ENCODE measurements at places on chromosomes 11 and 22.

DNA sequence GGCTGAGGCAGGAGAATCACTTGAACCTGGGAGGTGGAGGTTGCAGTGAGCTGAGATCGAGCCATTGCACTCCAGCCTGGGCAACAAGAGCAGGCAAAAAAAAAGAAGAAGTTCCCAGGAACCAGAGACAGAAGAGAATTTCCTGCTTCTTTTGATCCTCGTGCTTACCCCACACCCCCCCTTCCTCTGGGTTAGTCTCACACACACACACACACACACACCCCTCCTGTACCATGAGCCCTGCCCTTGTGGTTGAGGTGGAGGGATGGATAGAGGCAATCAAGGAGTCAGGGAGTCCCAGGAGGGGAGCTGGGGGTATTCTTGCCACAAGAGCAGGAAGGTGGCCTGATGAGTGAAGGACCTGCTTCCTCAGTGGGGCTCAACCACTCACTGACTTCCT, 4.1 kb upstream of the UBE2L6 start:
- DNase-seq: no peak

- DNase-seq: no peak
Observed at GRCh38 chr11:44568658-44569473, 3.4 kb downstream of the CD82 start.

DNA sequence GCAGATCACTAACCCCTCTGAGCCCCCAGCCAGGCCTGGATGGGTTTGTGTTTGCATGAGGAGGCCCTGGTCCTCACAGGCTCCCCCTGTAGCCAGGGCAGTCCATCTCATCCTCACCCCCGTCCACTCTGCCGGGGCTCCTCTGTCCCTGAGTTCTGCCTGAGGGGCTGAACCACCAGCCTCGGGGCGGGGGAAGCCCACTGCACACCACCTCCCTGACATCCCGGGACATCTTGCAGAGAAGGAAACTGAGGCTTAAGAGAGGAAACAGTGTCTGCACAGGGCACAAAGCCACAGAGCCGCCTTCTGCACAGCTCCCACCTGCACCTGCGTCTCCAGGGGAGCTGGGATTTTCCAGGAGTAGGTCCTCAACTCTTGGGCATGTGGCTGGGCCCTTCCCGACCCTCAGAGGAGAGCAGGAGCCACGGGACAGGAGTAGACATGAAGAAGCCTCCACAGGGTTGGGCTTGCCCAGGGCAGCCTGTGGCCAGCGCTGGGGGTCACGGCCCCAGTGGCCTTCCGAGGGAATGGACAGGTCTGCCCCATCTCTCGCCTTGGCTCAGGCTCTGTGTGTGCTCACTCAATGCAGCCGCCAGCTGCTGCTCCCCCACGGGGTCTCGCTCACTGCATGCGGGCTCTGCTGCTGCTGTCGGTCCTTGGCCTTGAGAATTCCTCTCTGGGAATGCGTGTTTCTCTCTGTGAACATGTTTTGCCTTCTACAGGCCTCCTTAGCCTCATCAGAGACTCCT, 45.4 kb upstream of the CCDC188 start:
- DNase-seq: no peak

GRCh38 chr11:119371778-119372182, 9.7 kb downstream of the USP2 start:
- peak; percentile 64 for DNase-seq

GRCh38 chr11:1310318-1310687, 871 bp upstream of the TOLLIP start:
- no peak for DNase-seq

- DNase-seq: no peak
Observed at GRCh38 chr11:4508886-4509285, 26.4 kb downstream of the OR52K1 start.

DNA sequence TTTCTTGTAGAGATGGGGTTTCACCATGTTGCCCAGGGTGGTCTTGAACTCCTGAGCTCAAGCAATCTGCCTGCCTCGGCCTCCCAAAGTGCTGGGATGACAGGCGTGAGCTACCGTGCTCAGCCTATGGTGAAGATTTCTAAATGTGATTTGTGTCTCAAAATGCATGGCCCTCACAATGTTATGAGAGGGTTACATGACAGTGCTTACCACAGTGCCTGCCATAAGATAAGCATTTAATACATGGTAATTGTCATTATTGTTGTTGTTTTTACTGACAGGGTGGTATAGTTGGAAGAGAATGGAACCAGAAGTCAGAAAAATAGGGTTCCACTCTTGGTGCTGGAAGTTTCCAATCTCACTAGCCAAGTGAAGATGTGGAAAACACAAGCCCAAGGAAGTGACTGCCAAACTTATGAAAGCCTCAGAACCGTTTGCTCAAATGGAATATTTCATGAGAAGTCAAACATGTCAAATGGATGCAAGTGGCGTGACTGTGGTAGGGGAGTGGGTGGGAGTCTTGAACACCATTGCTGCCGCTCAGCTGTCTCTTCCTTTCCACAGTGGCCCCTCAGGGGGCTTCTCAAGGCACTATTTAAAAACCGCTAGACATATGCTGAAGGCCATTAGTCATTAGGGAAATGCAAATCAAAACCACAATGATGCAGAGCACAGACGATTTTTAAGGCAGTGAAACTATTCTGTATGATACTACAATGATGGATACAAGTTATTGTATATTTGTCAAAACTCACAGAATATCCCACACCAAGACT, 29.1 kb upstream of the LMO2 start:
- DNase-seq: no peak

- peak; percentile 66 for DNase-seq
Observed at GRCh38 chr11:67503119-67504004, 1.8 kb downstream of the PITPNM1 start.

DNA sequence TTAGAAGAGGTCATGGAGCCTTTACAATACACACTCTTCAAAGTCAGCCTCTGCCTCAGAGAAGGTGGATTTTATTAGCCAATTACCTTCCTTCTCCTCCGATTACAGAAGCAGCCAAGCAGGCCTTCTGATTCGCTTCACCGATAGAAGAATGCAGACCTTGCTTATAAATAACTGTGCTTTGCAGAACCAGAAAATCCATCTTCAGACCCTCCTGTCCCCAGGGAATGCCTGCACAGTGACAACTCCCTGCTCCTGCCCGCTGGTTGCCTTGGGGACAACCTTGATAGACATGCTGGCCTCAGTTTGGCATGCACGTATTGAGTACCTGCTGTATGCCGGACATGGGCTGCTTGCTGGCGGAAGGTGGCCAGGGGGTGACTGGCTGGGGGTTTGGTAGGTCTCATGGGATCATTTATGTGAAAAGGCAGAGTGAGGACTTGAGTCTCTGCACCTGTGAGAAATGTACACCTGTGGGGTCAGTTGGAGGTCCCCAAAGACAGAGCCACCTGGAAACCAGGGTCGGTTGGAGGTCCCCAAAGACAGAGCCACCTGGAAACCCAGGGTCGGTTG, 1238.7 kb downstream of the BRD1 start:
- DNase-seq: no peak

DNA sequence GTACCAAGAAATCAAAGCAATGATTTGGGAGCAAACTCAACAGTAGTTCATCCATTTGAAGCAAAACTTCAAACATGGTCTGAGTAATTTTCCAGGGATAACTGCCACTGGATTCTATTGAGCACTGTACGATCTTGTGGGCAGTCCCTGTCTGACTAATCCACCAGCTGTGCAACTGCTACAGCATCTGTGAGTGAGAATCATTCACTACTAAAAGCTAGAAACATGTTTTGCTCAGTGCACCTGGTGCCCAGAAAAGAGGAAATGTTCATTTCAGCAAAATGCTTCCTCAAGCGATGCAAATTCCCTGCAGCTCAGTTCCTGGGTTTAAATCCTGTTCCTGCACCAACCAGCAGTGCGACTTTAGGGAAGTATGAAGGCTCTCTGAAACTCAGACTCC, 1077.9 kb downstream of the DLG2 start:
- no peak for DNase-seq

GRCh38 chr11:5136261-5136660, 1.9 kb downstream of the OR52A5 start:
- DNase-seq: no peak

DNA sequence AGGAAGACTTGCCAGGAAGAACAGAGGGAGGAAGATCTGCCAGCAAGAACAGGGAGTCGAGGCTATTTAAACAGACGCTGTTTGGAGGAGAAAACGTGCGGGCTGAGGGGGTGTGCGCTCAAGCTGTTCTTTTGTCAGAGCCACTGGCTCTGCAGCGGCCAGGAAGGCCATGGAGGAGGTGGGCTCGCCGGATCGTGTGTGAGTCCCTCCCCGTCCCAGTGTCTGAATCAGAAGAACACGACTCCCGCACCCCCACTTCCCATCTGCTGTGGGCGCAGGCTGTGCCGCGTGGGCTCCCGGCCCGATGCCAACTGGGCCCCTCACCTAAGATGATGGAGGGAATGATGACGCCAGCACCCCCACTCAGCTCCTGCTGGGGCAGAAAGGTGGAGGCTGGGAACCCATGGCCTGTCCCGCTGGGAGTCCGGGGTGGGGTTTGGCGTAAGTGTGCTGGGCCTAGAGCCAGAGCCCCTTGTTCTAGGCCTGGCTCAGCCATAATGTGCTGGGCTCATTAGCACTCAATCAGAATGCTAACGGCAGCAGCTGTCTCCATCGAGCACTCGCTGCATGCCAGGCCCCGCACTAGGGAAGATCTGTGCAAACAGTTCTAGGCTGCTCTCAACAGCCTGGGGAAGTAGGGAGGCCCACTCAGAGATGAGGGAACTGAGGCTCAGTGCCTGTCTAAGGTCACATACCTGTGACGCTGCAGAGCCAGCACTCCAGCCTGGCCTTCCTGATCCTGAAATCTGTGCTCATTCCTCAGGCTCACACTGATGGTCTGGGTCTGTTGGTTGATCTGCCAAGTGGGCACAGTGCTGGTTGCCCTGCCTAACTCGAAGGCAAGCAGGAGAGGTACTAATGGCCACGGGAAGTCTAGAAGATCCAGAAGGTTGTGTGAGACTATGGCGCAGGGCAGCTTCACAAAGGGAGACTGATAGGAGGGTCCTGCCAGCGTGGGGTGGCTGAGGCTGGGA, 11.5 kb downstream of the NPTXR start:
- DNase-seq: no peak

DNA sequence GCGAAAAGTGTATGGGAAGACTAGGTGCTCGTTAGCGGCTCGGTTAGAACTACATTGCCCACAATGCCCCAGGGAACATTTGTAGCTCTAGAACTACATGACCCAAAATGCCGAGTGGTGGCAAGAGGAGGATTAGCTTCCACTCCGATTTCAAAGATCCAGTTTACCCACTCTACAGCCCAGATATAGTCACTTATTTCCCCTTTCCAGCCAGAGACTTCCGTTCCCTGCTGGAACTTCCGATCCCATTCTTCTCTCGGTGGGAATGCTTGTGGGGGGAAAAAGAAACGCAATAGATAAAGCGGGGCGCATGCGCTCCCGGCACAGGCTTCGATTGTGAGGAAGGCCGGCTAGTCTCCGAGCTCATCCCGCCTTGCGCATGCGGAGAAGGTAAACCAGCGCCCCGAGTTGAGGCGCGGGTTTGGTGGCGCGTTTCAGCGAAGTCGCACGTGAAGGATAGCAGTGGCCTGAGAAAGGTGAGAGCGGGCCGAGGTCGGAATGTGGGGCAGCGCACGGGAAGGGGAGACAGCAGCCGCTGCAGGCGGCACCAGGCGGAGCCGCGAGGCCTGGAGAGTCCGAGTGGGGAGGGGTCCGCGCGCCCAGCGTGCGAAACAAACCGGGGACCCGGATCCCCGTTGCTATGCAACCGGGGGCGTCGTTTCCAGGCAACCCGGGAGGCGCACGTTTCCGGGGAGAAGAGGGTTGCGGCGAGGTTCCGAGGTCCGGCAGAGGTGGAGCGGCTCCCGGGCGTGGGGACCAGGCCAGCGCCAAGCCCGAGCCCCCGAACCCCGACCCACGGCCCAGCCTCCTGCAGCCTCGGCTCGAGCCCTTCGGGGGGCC, at the start of gene TMEM109:
Gene TMEM109 (plus strand): TSS at position 366 of the 840 bp plus-strand sequence. CDS start 5,536 bp downstream, outside the sequence.
- peak; percentile 92 for DNase-seq

DNA sequence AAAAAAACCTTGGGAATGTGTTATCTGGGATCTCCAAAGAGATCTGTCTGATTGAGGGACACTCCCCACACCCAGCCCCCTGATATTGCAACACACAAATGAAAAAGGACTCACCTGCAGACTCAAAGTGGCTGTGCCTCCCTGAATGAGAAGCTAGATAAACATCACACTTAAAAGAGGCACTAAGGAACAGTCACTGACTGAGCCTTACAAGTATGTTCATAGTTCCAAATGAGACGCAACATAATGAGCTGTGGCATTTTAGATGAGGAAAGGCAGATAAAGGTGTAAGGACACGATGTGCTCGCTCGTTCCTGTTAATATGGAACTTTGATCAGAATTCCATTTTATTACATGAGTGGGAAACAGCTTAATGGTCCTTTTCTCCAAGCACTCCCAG, 21.0 kb upstream of the CFAP300 start:
- DNase-seq: no peak

DNA sequence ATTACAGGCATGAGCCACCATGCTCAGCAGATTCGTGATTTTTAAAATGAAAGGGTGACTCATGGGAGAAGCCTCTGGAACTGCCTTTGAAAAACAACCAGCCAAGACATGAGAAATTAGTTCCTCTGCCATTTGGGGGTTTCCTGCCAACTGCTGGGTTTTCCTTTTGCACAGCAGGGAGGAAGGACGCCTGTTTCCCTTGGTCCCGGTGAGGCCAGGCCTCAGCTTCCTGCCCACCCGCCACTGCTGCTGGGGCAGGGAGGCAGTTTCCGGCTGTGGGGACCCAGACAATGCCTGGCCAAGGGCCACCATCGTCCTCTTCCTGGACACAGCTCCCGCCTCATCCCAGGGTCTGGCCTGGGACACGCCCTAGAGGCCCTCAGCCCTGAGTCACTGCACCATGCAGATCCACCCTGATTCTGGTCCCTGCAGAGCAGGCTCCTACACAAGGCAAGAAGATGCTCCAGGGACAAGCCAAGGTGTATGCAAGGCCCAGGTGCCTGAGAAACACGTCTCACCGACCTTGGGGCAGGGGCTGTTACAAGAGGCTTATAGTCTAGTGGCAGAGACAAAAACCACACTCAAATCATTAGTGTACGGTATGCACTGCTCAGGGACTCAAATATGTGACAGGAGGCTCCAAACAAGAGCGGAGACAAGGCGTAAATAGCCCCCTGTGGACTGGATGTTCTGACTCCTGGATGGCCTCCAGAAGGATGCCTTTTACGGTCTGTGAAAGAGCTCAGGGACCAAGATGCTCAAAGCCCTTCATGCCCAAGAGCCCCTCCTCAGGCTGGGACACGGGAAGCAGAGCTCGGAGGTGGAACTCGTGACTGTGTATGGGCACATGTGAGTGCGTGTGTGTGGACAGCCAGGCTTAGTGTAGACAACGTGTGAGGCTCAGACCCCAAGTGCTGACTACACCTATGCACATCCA, 10.0 kb downstream of the PPM1F start:
- DNase-seq: peak; percentile 73

- no peak for DNase-seq
Observed at GRCh38 chr11:9396310-9396709, 11.9 kb downstream of the IPO7 start.

DNA sequence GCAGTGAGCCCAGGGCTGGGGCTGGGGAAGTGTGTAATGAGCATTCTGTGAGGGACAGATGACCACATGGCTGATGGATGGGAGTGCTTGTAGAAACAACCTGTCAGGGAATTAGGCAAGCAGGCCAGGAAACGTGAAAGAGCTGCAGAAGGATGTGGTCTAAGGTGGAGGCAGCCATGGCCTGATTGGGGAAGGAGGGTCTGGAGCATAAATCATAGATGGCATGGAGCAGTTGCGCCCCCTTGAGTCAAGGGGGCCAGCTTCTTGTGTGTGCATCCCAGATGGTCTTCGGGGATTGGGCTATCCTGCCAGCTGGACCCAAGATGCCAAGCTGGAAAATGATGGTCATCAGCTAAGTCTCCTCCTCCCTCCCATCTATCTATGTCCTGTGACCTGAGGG, 119.4 kb upstream of the CLPB start:
- DNase-seq: no peak
